Motor neuron (in vitro differentiated cells): ENCODE measurements at places on chromosomes 1 and 21.

DNA sequence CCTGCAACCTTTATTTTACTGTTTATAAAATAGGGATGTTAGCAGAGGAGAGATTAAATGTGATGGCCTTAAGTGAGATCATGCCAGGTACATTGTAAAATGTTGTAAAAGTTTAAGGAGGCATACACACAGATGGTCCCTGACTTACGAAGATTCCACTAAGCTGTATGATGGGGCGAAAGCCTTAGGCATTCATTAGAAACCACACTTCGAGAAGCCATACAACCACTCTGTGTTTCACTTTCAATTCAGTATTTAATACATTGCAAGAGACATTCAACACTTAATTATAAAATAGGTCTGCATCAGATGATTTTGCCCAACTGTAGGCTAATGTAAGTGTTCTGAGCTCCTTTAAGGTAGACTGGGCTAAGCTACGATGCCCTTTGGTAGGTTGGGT lies 3.7 kb downstream of the SMPDL3B start:
- no peak for ATAC-seq

DNA sequence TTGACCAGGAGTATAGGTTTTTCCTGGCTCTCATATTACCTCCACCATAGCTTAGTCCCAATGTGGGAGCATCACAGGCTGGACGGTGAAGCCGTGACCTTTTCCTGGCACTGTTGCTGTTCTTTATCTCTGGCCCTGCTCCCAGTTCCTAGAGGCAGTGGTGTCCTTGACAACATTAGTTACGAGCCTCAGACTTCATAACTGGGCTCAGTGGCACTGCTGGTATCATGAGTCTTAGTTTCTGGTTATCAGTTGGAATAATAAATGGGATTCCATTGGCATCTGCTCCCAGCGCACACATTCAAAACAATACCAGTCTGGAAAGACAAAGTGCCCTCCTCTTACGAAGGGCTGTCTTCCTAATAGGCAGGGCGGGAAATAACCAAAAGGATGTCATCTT lies 8.0 kb downstream of the RNPEP start:
- no peak for ATAC-seq

DNA sequence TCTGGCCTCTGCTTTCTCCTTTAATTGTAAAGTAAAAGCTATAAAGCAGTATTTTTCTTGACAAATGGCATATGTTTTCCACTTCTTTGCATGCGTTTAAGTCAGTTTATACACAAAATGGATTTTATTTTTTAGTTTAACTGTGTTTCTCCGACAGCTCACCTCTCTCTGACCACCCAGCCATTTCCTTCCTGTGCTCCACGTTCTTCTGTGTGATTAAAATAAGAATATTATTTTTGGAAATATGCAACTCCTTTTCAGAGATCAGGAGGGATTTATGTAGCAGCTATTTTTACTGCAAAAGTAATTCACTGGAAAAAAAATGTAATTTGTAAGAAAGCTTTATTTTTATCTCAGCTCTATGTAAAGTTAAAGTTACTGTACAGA lies 18.0 kb downstream of the ETS2 start:
- ATAC-seq, result no peak

DNA sequence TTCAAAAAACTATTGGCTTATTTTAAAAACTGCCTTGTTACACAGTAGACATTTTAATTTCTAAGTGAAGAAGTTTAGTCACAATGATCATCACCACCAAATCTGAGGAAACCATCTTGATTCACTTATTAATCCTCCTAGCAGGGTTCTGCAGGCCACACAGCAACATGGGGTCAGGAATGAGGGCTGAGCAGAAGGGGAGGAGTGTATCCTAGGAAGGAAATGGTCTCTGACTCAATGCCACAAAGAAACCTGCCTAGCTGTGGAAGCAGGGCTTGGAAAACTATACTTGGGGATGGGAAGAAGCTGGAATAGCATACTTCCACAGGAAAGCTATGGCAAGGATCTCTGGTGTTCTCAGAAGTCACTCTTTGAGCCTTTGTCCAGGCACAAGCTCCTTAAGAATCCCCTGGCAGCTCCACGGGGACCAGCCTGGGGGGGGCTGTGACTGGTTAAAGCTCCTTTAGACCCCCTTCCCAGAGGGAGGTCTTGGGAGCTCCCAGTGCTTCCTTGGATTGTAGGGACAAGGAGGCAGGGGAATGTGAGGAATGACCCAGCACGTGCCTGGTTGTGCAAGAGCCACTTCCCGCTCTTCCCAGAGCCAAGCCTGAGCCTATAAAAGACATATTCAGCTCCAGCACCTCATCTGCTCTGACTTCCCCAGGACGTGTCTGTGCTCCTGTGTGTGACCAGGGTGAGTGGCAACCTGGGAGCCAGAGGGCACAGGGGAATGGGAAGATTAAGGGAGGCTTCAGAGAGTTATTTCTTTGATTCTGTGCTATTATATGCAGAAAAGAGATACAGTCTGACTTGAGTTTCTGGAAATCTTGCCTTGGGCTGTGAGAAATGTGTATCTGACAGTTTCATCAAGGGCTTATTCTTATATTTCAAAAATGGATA lies at the start of gene LCE2A:
TSS of gene LCE2A (plus strand) at position 645 of the 900 bp plus-strand sequence. CDS start 557 bp downstream, outside the sequence.
- no peak for ATAC-seq

GRCh38 chr1:47684964-47685762 lies 247.3 kb downstream of the FOXD2 start:
- ATAC-seq, result no peak

DNA sequence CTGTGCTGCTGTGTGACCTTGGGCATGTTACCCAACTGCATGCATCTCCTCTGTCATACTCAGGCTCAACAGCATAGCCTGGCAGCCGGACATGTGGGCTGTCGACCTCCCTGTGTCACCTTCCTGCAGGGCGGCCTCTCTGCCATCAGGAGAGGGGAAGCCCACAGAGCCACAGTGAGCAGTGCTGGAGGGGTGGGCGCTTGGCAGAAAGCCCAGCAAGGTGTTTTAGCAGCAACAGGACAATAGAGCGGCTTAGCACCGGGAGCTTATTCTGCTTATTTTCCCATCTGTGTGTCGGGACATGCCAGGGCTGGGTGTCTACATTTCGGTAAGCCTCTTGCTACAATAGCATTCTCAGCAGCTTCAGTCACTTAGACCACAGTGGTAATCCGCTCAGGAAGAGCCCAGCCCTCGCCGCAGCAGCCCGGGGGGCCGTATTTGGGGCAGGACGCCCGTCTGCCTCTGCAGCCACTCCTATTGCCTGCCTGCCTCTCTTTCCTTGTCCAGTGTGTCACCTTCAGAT lies 22.8 kb upstream of the CDK18 start:
- no peak for ATAC-seq

- ATAC-seq, result no peak
Observed at GRCh38 chr1:239884796-239885195, 206.9 kb upstream of the FMN2 start.

DNA sequence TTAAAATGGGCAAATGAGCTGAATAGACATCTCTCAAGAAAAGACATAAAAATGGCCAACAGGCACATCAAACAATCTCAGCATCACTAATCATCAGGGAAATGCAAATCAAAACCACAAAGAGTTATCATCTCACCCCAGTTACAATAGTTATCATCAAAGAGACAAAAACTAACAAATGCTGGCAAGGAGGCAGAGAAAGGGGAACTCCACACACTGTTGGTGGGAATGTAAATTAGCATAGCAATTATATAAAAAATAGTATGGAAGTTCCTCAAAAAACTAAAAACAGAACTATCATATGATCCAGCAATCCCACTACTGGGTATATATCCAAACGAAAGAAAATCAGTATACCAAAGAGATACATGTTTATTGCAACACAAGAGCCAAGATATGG lies 68.7 kb downstream of the DENND1B start:
- no peak for ATAC-seq

GRCh38 chr1:52602856-52603600 lies 857 bp downstream of the GPX7 start:
- ATAC-seq, result peak; percentile 36

- ATAC-seq, result peak; percentile 57
Observed at GRCh38 chr1:172742599-172743500, 83.9 kb downstream of the FASLG start.

- no peak for ATAC-seq
Observed at GRCh38 chr1:229079016-229079595, 191.8 kb upstream of the RAB4A start.

DNA sequence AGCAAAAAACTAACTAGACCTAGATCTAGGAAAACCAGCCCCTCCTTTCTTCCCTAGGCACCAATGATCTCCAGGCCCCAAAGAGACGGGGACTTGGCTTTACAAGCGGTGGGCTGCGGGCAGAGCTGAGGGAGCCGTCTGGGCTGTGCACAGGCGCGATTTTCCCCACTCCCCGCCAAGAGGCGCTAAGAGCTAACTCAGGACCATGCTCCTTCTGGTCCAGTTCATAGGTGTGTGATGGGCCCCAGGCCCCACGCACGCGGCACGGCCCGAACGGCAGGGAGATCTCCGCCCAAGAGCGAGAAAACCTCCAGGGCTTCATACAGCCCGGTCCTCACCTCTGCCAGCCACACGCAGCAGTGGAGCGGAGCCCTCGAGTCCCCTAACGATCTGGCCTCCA lies 7.5 kb upstream of the GPR153 start:
- ATAC-seq, result no peak

- no peak for ATAC-seq
Observed at GRCh38 chr1:97071173-97071572, 349.6 kb downstream of the PTBP2 start.

GRCh38 chr1:28395181-28395580 lies 25.6 kb downstream of the PHACTR4 start:
- ATAC-seq, result no peak

DNA sequence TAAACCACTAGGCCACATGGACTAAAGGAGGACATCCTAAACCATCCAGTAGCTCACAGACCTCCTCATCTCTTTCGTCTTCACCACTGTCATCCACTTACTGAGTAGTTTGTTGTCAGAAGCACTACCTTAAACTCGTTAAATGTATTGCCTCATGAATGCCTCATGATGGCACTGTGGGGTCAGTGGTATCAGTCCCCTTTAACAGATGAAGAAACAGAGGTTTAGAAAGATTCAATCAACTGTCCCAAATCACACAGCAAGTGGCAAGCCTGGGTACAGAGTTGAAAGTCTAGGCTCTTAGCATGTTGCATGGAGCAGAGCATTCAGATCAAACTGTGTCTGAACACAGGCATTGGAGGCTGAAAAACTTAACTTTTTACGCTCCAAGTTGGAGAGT lies 183.6 kb upstream of the KIAA0040 start:
- peak; percentile 74 for ATAC-seq

DNA sequence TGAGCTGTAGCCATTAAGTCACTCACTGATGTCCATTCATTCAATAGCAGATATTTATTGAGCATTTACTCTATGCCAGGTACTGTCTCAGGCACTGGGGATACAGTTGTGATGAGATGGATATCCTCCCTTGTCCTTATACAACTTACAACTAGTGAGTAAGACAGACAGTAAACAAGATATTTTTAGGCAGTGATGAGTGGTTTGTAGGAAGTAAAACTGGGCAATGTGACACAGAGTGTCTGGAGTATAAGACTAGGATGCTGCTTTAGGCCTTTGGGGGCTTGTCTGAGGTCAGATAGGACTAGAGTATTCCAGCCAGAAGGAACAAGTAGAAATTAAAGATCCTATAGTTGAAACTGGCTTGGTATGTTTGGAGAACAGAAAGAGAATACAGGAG lies 41.4 kb downstream of the NOS1AP start:
- no peak for ATAC-seq

- ATAC-seq, result peak; percentile 94
Observed at GRCh38 chr1:30684881-30685795, 38.2 kb downstream of the MATN1 start.

- ATAC-seq, result no peak
Observed at GRCh38 chr1:173580071-173580470, 22.8 kb downstream of the SLC9C2 start.

DNA sequence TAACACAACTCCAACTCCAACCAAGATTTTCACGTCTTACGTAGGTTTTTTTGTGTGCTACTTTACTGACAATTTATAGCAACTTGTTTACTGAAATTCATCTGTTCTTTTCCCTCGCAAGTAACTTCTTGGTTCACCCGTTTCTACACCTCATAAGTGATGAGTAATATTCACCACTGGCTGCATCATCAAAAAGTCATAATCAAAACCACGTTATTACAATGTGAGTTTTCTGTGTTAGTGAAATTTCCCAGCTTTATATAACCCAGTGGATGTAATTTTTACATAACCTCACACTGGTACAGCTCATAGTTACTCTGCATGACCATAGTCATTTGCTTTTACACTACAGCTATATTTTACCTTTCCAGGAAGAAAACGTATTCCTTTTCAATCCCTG lies 401.1 kb upstream of the LYPLAL1 start:
- ATAC-seq, result peak; percentile 88

DNA sequence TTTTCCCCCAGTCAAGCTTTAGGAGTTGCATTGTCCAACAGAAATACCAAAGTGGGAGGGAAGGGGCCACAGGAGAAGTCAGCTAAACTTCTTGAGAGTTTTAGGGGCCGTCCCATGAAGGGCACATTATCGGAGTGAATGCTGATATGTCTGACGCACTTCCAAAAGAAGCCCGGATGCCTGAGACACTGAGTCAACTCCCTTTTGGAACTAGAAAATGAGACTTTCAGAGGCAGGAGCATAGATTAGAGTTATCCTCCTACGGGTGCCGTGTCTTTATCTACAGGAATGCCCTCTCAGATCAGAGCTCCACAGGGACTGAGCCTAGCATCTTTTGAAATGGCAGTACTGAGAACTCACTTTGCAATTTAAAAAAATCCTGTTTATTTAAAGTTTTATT lies 13.1 kb downstream of the ACTN2 start:
- ATAC-seq, result no peak

GRCh38 chr1:33167650-33168447 lies 14.0 kb downstream of the TRIM62 start:
- no peak for ATAC-seq

GRCh38 chr21:31092832-31093625 lies 54.8 kb upstream of the KRTAP19-8 start:
- no peak for ATAC-seq

GRCh38 chr1:186980400-186980799 lies 151.7 kb downstream of the PLA2G4A start:
- ATAC-seq, result no peak

GRCh38 chr21:18443701-18444100 lies 40.1 kb upstream of the TMPRSS15 start:
- ATAC-seq, result no peak
